ENCODE measurements at places on chromosomes 13 and 19.

GRCh38 chr19:55635856-55636440, 4.9 kb upstream of the ZNF580 start:
- no peak for DNase-seq

DNA sequence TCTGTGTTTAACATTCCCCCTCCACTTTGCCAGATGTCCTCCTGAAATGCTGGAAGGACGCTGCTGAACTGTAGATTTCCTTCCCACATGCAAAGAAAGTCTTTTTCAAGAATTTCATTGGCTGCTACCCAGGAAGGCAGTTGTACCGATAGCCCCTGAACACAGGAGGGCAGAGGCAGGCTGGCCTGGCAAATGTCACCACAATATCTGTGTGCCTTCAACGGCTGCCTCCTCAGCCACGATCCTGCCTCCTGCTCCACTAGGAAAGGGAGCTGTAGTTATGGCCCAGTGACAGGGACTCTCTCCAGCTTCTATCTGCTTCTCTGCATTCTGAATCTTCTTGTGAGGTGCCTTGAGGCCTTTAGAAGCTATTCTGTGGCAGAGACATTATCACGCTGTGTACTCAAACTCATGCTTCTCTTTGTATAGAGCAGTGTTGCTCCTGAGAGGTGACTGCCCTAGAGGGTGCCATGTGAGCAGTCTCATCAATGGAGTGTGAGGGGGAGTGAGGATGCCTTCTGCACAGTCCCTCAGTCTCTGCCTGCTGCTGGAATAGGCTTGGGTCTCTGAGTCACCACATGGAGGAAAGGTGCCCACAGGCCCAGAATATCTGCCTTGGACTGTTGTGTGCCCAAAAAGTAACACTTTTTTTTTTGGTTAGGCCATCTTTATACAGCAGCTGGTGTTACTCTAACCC, 279.8 kb downstream of the DNAJC15 start:
- DNase-seq = no peak

- no peak for DNase-seq
Observed at GRCh38 chr19:883661-884211, 9.3 kb downstream of the MED16 start.

- no peak for DNase-seq
Observed at GRCh38 chr19:11639245-11639601, 41.9 kb downstream of the ZNF627 start.

GRCh38 chr19:33064792-33065550, at the start of gene RHPN2:
Gene RHPN2 (minus strand): TSS chr19:33064888. CDS start chr19:33064852, 36 bp downstream.
- DNase-seq = peak; percentile 56

DNA sequence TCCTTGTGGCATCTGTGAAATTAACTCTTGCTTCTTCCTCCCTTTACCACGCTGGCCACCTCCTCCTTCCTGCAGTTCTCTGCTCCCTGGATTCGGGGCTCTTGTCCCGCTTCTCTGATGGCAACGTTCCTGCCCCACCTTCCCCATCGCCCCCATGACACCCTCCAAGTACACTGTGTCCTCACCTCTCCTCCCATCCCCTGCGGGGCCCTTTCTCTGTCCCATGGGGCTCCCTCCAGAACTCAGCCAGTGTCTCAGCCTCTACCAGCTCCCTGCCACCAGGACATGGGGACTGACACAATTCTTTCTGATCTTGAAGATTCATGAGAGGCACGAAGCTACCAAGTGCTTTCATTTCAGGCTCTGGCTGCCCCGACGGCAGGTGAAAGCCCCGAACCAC, 9.1 kb downstream of the CARS2 start:
- DNase-seq = no peak

GRCh38 chr19:43586346-43586745, 9.6 kb downstream of the IRGQ start:
- DNase-seq = no peak

DNA sequence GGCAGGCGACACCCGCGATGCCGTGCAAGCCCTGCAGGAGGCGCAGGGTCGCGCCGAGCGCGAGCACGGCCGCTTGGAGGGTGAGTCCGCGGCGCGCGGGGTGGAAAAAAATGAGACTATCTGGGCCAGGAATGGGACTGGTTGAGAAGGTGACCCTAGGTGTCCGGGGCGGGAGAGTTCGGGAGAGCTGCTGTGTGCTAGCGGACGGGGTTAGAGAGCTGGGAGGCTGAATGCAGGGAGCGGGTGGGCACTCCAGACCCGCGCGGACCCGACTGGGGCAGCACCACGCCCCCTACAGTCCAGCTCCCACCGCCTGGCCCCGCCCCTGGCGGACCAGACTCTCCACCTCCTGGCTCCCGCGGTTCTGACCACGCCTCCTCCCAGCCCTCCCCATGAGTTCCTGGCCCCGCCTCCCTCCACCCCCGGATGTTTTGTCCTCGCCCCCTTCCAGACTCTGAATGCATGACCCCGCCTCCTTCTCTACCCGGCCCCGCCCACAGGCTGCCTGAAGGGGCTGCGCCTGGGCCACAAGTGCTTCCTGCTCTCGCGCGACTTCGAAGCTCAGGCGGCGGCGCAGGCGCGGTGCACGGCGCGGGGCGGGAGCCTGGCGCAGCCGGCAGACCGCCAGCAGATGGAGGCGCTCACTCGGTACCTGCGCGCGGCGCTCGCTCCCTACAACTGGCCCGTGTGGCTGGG, 1.5 kb downstream of the CLEC11A start:
- peak; percentile 88 for DNase-seq

DNA sequence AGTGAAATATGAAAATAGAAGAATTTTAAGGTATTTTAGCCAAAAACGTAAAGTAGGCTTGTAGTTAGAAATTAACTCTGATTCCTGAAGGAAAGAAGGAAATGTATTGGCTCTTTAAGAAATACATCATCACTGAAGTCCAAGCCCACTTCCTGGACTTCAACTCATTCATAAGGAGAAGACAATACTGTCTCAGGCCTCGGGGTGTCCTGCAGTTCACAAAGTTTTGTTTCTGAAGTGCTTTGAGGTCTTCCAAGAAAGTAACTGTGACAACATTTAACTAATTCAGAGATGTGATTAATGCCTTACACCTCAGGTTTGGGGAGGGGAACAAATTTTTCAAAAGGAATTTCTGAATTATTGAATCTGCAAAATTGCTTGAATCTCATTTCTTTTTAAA, 65.8 kb upstream of the STARD13 start:
- no peak for DNase-seq

- no peak for DNase-seq
Observed at GRCh38 chr19:7927605-7928333, 1.8 kb upstream of the CTXN1 start.

GRCh38 chr19:6032381-6032780, 54.4 kb upstream of the RANBP3 start:
- no peak for DNase-seq

- no peak for DNase-seq
Observed at GRCh38 chr13:51856027-51856736, 5.6 kb upstream of the CCDC70 start.

- no peak for DNase-seq
Observed at GRCh38 chr13:25886438-25887214, 165.2 kb downstream of the SHISA2 start.

- no peak for DNase-seq
Observed at GRCh38 chr13:20616059-20616797, 49.3 kb downstream of the IFT88 start.

DNA sequence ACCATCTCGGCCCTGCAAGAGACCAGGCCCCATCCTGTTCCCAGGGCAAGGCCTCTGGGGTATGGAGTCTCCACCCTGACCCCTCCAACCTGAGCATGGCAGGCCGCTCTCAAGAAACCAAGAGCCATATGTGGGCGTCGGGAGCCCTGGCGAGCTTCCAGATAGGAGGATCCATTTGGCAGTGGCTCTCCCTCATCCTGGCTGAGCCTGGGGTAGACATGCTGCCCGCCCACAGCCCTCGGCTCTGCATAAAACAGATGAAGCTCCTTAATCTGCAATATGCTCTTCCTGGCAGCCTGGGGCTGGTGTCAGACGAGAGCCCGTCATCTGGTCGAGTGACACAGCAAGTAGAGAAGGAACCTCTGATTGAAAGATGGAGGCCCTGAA, 6.1 kb downstream of the ATP13A1 start:
- DNase-seq = no peak

DNA sequence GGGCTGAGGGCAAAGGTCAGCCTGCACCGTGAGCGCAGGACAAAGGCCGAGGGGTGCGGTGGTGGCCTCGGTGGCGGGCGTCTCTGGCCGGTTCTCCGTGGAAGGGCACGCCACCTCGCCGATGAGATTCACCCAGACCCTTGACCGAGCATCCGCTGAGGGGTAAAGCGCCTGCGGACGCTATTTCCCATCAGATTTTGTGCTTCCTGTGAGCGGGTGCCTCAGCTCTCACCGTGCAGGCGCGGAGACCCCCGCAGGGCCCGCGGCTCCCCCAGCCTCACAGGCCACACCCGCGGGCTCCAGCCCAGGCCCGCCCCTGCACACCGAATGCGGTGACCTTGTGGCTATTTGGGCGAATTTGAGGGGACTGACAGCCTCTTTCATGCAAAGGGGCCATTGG, 348.0 kb downstream of the TEX29 start:
- DNase-seq = no peak

DNA sequence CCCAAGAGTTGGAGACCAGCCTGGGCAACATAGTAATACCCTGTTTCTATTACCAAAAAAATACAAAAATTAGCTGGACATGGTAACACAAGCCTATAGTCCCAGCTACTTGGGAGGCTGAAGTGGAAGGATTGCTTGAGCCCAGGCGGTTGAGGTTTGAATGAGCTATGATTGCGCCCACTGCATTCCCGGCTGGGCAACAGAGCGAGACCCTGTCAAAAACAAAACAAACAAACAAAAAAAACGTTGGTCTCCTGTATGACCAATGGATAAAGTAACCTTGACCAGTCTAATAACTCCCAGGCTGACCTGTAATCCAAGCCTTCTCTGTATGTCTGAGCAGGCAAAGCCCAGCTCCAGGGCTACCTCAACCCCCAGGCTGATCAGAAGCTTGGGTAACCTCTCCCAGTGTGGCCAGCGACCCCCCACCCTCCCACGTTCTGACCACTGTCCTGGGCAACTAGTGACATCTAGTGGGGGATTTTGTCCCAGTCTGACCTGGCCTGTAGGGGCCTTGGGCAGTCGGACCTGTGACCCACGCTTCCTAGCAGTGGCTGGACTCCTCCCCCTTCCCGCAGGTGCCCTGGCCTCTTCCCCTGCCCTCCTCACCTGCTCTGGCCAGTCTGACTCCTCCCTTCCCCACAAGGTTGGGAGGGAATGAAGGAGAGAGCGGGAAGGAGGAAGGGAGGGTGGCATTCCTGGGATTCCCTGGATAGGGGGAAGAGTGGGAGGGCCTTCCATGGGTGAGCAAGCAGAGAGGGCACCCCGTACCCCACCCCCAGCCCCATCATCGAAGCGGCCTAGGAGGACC, 1.0 kb upstream of the BCAM start:
- no peak for DNase-seq

DNA sequence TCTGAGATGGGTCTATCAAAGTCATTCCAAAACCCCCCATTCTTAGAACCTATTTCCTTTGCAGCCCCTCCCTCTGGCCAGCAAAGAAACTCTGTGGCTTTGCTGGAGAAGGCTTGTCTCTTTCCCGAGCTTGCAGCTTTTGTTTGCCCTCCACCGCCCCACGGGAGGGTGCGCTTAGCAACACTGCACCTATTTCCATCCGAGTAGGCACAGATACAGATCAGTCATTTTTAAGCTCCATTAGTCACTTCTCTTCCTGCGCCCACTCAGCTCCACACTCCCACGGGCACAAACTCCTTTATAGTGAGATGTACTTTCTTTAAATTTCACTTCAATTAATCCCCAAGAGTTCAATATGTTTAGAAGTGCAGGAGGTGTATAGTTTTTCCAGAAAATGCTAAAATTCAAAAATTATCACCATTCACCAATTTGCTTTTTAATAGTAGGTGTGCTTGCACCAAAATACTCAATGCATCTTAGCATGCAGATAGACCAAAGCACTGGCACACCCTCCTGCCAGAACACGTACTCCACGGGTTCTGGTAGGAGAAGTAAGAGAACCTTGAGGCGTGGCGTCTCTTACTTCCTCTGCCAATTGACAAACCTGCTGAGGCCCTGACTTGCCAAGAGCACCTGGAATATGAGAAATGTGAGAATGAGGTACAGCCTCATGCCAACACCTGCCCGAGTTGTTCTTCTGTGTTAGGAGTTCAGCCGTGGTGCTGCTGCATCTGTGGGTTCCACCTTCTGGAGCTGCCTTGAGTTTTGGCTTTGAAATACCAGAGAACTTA, 183.7 kb downstream of the TEX29 start:
- no peak for DNase-seq

- no peak for DNase-seq
Observed at GRCh38 chr13:99403458-99403971, 96.3 kb upstream of the GPR183 start.

DNA sequence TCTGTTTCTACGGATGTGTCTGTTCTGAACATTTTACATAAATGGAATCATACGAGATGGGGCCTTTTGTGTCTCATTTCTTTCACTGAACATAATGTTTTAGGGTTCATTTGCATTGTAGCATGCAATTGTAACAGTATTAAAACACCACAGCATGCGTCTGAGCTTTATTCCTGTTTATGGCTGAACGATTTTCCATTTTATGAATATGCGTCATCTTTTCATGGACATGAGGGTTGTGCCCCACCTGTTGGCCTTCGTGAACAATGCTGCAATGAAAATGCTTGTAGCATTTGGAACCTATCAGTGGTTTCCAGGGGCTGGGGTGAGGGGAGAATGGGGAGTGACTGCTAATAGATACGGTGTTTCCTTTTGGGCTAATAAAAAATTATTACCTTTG, 5.1 kb downstream of the OR10H1 start:
- DNase-seq = no peak

- no peak for DNase-seq
Observed at GRCh38 chr13:83878691-83879430, 3.4 kb downstream of the SLITRK1 start.

DNA sequence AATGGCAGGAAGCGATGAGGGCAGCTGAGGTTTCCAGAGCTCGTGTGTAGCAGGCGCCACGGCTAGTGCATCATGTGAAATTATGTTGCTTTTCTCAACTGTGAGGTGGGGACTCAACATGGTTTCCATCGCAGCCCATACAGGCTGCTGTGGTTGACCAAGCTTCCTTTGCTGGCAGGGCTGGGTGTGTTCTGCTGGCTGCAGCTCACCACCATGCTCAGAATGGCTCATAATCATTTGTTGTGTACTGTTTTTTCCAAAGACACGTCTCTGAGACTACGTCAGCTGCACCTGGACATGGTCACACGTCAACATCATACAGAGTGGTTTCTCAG, 16.1 kb upstream of the RASA3 start:
- peak; percentile 60 for DNase-seq

- DNase-seq = no peak
Observed at GRCh38 chr13:44331912-44332851, 41.4 kb upstream of the SERP2 start.

GRCh38 chr19:11848594-11849469, at the start of gene ZNF439:
Gene ZNF439 (plus strand): TSS chr19:11848726. CDS start chr19:11848868, 142 bp downstream.
- peak; percentile 82 for DNase-seq

DNA sequence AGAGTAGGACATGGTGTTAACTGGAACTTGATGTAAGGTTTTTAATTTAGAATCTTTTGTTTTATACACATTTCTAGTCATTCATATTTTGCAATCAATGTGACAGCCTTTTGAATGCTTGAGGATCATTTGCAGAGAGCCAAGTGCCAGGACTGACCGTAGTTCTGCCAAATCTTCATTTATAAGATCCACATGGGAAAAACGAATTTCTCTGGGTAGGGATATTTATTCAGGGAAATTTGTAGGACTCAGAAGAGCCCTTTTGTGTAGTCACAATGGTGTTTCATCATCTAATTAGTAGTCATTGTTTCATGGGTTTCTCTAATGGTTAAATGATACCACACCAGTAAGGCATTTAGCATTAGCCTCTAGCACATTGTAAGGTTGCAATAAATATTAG, 161.1 kb downstream of the LMO7 start:
- DNase-seq = no peak
